ENCODE measurements at places on chromosomes 3 and 15.

DNA sequence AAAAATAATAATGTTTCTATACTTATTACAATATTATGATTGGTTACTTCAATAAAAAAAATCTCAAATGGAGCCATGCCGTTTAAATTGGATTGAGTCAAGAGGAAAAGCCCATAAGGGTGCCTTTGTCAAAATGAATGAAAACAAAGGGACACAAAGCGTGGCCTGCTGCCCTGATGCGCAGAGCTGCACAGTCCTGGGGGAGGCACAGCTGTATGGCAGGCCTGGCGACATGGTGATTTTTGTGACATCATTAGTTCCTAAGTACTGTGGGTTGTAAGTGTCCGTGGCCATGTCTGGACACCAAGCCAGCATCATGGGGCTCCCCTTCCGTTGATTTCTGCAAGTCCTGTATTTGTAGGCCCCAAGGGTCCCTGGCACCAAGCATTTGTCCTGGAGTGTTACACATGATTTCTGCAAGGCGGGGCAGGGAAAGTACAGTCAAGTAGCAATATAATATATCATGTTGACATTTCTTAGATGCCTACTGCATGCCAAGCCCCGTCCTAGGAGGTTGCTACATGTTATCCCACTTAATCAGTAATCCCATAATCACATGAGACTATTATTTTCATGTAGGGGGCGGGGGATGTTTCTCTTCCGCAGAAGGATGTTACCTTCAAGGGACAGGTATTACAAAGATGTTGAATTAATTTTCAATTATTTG is 59.7 kb downstream of the GHSR start:
- DNase-seq, result no peak

DNA sequence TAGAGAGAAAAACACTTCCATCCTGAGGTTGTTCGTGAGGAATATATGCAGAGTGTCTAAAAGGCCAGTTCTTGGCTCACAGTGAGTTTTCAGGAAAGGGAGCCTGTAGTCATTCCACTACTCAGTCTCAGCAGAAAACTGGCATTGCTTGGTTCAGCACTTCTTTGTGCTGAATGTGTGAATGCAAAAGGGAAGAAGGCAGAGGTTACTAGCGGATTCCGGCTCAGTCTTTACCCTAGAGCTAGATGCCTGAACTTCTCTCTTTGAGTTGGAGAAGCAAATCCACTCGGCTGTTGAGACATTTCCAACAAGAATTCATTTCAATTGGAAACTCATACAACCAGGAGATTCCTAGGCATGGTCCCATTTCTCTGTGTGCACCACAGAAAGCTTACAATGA is 23.1 kb upstream of the FRMD4B start:
- DNase-seq, result no peak

- DNase-seq, result no peak
Observed at GRCh38 chr3:141280690-141281089, 49.1 kb downstream of the PXYLP1 start.

GRCh38 chr15:42059661-42060476 is 34.5 kb downstream of the PLA2G4D start:
- DNase-seq, result peak; percentile 83

GRCh38 chr3:11062704-11063103 is 70.2 kb downstream of the SLC6A1 start:
- DNase-seq, result no peak

- DNase-seq, result no peak
Observed at GRCh38 chr3:175716446-175716845, 857.3 kb downstream of the NAALADL2 start.

GRCh38 chr15:92906563-92907081 is 6.5 kb downstream of the CHD2 start:
- DNase-seq, result no peak

DNA sequence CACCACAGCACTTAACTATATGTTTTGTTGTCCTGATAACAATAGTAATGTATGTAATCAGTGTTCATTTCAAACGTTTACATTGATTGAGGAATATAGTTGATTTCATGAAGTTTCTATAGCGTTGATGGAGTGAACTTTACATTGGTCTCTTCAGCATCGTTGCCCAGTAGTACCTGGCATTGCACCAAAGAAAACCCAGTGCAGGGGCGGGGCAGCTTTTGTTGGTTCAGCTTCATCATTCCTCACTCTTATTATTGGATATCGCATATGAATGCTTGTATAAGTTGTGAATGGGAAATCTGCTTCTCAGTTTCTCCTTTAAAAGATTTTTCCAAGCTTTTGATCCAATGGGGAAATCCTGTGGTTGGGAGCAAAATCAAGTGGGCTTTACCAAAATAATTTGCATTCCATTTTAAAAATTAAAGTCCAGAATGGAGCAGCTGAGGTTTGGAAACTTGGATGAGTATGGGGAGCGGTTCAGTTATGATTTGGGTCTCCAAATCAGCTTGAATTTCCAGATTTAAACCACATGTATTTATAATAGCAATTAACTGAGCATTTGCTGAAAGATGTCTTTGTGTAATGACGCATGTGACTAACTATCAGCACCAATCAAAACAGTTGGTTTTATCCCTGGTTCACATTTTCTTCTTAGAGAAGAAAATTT is 213.7 kb downstream of the ALCAM start:
- no peak for DNase-seq

DNA sequence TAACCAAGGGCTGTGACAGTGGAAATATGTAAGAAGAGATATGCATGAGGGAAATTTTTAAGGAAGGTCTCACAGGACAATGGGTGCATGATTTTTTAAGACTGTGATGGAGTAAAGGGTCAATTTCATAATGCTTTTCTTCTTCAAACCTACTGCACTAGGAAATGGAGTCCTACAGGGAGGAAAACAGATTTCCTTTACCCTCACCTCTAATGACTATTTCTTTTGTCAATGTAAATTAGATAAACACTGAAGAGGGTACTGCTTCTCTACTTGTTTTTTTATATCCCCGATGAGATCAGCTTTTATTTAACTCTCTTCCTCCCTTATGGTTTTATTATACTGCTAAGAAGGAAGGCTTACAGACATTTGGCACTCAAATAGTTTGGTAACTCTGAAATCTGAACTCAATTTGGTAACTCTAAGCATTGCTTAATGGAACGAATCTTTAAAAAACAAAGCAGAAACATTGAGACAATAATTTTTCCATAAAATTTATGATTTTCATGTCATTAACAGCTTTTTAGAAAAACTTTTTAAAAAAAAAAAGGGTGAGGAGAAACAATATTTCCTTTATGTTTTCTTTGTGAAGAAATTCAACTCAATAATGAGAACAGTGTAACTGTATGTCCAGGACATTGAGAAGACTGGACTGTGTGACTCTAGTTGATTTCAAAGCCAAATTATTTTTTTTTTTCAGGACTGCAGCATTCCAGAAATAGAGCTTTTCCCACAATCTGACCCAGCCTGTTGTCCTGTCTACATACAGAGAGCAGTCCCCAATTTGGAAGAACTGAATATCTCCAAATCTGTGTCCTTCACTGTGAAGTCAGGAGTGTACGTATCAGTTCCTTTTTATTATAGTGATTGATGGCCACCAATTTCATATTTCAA is 64.4 kb downstream of the CRYBG3 start:
- DNase-seq, result no peak

GRCh38 chr15:63379492-63380150 is 2.0 kb downstream of the CA12 start:
- DNase-seq, result no peak

GRCh38 chr3:42476225-42477125 is 26.0 kb upstream of the VIPR1 start:
- DNase-seq, result no peak

- DNase-seq, result peak; percentile 35
Observed at GRCh38 chr15:65641768-65642475, 20.2 kb downstream of the SLC24A1 start.

- no peak for DNase-seq
Observed at GRCh38 chr3:164488893-164489292, 589.4 kb downstream of the SI start.

DNA sequence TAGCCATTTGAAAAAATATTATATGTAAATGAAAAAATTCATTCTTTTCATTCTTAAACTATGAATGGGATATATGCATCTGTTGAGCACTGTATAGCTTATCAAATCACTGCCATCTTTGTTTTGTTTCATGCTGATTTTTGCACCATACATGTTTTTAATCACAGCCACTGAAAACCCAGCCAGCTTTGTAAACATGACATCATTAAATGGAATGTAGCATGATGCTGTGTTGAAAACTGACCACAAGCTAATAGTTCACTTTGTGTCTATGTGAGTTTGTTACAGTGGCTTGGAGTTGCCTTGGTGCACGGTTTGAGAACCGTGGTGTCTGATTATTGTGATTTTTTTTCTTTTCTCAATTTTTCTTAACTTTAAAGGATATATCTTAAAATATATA is 75.7 kb downstream of the GMPS start:
- no peak for DNase-seq

DNA sequence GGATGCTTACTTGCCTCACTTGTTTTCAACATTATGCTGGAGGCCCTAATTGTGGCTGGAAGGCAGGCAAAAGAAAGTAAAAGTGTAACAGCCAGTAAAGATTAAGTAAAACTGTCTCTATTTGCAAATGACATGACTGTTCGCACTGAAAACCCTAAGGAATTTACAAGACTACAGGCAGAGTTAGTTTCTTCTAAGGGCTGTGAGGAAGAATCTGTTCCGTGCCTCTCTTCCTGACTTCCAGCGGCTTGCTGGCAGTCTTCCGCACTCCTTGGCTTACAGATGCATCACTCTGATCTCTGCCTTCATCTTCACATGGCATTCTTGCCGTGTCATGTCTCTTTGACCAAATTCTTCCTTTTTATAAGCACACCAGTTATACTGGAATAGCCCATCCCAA is 86.1 kb downstream of the DLG1 start:
- no peak for DNase-seq

GRCh38 chr3:157405457-157405856 is 31.2 kb upstream of the PTX3 start:
- no peak for DNase-seq

GRCh38 chr3:156175570-156175969 is 55.2 kb downstream of the KCNAB1 start:
- DNase-seq, result no peak

GRCh38 chr3:113556316-113556945 is 24.1 kb downstream of the SIDT1 start:
- no peak for DNase-seq

GRCh38 chr15:100141311-100142001 is 200.3 kb downstream of the ADAMTS17 start:
- DNase-seq, result no peak

- no peak for DNase-seq
Observed at GRCh38 chr3:48417529-48418108, 12.3 kb downstream of the PLXNB1 start.

- DNase-seq, result no peak
Observed at GRCh38 chr3:45772341-45773035, 23.8 kb downstream of the SLC6A20 start.

GRCh38 chr3:155270485-155271342 is 22.8 kb downstream of the STRIT1 start:
- DNase-seq, result peak; percentile 8

DNA sequence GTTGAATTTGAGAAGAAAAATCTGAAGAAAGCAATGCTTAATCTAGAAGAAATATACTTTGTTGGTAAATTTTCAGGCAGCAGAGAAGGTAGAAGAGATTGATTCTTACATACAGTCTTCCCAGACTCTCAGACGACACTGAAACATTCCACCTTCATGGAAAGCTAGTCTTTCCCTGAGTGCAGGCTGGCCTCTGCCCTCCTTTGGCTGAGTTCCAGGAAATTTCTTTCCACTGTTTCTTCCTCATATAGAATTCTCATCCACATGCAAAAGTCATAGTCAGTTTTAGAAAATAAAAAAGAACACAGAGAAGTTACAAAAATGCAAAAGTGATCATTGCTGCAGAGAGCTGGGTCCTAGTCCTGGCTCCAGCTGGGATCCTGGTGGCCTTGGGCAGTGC is 142.5 kb upstream of the PRR23C start:
- DNase-seq, result no peak

- DNase-seq, result peak; percentile 88
Observed at GRCh38 chr3:129314386-129315222, 35.9 kb downstream of the HMCES start.

DNA sequence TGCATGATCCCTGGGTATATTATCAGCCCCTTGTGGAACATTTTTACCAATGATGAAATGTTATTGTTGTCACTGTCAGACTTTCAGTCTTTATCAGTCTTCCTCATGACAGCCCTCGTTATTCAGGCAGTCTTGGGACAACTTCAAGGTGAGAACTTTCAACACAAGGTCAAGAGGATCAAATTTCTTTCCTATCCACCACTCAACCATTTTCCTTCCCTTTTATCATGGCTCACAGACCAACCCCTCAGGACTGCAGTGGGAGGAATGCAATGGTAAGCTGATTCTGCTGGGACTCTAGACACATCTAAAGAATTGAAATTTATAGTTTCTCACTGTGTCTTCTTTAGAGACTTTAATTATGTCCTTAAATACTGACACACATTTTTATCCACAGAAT is 107.0 kb upstream of the LSAMP start:
- DNase-seq, result no peak

DNA sequence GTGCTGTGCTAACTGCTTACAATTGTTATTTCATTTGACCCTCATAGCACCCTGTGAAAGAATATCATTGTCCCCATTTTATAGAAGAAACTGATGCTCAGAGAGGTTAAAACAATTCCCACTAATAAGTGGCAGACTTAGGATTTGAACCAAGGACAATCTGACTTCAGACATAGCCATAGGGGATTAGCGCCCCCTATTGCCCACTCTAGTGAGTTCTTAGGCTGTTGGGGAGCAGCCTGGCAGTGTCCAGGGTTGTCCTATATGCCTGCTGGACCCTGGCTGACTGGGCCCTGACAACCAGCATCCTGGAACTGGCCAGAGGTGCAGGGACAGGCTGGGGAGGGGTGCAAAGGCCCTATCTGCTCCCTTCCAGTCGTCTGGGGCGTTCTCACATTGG is 15.4 kb downstream of the DPH3 start:
- DNase-seq, result no peak

GRCh38 chr3:99971761-99972160 is 142.5 kb downstream of the FILIP1L start:
- DNase-seq, result no peak

DNA sequence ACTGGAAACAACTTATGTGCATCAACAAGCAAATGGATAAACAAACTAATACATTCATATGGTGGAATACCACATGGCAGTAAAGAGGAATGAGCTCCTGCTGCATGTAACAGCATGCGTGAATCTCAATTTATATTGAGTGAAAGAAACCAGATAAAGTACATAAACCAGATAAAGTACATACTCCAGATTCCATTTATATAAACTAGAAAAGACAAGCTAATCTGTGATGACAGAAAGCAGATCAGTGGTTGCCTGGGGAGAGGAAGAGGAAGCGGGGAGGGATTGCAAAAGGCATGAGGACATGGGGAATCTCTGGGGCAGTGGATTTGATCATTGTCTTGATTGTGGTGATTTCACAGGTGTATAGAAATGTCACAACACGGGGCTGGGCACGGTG is 34.2 kb downstream of the LIMD1 start:
- DNase-seq, result no peak

- DNase-seq, result no peak
Observed at GRCh38 chr15:44300572-44300971, 12.1 kb downstream of the GOLM2 start.
